ENCODE measurements at places on chromosomes 5 and 9. TPM values are rescaled to one million over a fixed set of nuclear protein-coding genes. Genes with fewer than 3 reads are reported as not detected.

Gene SLC25A2
- 1.1 TPM for total RNA-seq

Gene TAF1L
- total RNA-seq = not detected

Gene C1QTNF2
- total RNA-seq = 1.0 TPM

- no peaks in the 10 kb centered on the region for H3K27me3 ChIP-seq
- H3K27ac ChIP-seq = no peak overlapping the region
- DNase-seq = no peak
Observed at GRCh38 chr5:78005021-78005785, 229.1 kb upstream of the TBCA start.

- H3K4me3 ChIP-seq = no peak overlapping the region
- H3K27me3 ChIP-seq = no peaks in the 10 kb centered on the region
- H3K4me1 ChIP-seq = no peaks in the 10 kb centered on the region
- no peaks in the 10 kb centered on the region for H3K36me3 ChIP-seq
Observed at GRCh38 chr5:170416526-170416925, 27.4 kb upstream of the KCNMB1 start.
